ENCODE measurements at places on chromosomes 6 and 20.

DNA sequence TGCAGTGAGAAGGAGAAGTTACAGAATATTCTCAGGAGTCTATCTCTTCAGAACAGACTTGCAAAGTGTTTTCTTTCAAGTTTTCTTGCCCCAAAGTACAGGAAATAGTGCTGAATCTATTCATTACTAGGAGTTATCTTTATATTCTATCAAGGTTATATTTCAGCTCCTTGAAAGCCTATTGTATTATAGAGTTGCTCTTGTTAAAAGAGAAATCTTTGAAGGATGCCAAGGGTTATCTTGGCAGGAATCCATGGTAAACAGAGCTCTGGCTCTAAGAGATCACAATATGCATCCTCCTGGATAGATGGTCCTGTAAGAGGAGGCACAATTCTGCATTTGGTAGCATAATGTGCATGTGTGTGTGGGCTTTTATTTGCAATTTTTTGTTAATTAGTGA lies 21.2 kb upstream of the SNRPB2 start:
- DNase-seq, result no peak

- DNase-seq, result no peak
These were observed 75.3 kb downstream of the UTRN start for GRCh38 chr6:144360401-144360800.

GRCh38 chr6:35626401-35626800 lies 62.3 kb downstream of the FKBP5 start:
- no peak for DNase-seq

- no peak for DNase-seq
These were observed 96.3 kb upstream of the GCM1 start for GRCh38 chr6:53244958-53245357.

GRCh38 chr20:14553774-14554534 lies 216.5 kb upstream of the FLRT3 start:
- no peak for DNase-seq

- DNase-seq, result no peak
These were observed 7.8 kb downstream of the TRIB3 start for GRCh38 chr20:388034-388994.

DNA sequence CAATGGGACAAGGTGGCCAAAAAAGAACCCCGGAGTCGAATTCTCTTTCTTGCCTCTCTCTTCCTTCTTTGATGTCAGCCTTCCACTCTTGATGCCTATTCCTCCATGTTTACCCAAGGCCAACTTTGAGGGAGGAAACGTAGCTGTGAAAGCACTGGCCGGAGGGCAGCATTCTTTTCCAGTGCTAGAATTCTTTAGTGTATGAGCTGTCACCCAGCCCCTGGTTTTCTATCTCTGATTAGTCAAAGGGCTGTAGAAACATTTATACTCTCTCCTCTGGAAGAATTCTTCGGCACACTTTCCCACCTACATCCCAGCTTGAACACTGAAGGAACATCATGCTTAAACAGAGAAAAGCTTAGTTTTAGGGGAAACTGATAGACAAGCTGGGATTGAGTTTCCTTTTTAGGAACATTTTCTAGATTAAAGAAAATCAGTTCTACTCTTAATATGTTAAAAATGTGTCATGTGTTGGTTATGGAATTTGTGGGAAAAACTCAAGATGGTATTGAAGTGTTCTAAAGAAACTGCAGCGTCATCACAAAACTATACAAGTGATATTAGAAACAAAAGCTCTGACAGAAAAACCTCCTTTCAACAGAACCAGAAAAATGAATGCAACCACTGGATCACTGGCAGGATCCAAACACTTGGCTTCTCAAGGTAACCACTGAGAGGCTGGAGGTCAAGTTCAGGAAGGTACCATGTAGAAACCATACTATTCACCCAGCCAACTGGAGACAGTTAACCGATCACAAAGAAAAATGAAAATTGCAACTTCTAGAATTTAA lies 20.7 kb upstream of the UTRN start:
- DNase-seq, result peak; percentile 56

DNA sequence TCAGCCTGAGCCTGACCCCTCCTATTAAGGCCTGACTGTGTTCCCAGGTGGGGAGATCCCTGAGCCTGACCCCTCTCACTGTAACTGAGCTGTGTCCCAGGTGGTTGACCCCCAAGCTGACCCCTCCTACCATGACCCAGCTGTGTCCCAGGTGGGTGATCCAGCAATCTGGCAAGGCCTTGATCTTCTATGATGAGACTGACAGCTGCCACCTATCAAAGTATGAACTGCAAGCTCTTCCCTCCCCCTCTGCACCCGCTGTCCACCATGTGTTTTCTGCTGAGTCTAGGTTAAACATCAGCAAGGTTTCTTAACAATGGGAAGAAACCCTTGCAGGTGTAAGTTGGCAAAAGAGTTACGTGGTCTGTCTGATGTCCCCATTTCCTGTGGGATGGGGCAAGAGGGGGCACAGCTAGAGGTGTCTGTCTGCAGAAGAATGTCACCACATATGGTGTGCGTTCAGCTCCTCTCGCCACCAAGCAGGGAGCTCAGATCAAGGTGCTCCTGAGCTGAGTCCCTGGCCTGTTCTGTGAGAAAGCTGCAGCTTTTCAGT lies 5.9 kb downstream of the PXDC1 start:
- no peak for DNase-seq

GRCh38 chr20:330233-331149 lies 5.1 kb downstream of the SOX12 start:
- DNase-seq, result peak; percentile 60

- DNase-seq, result no peak
These were observed 113.8 kb downstream of the IPCEF1 start for GRCh38 chr6:154242617-154243357.

DNA sequence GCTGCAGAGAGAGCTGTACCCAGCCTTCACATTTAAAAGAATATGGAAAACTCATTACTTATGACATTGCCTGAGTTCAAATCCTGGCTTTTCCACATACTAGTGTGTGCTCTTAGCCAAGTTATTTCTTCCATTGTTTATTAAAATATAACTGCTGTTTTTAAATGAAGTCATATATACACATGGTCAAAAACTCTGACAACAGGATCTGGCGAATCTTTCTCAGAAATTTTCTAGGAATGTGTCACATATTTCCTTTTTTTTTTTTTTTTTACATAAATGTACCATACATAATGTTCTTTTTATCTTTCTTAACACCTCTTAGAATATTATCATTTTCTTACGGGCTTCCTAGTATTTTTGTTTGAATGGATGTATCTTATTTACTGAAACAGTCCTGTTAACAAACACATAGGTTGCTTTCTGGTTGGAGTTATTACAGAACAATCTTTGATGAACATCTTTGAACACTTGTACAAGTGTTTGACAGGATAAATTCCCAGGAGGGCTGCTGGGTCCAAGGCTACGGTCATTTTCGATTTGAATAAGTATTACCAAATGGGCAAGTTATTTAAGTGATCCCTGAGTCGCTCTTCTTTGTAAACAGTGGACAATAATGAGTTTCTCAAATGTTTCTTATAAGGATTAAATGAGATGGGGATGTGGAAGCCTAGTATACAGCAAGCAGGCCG lies 1.6 kb upstream of the SNX9 start:
- DNase-seq, result no peak

- DNase-seq, result peak; percentile 19
These were observed 38.3 kb downstream of the FAM120B start for GRCh38 chr6:170344631-170345576.

GRCh38 chr20:36152261-36152660 lies 2.3 kb upstream of the EPB41L1 start:
- DNase-seq, result no peak

Measured in LoVo (cell line).